CD4-positive, alpha-beta T cell (primary cell): ENCODE measurements at places on chromosomes 3 and 15.

DNA sequence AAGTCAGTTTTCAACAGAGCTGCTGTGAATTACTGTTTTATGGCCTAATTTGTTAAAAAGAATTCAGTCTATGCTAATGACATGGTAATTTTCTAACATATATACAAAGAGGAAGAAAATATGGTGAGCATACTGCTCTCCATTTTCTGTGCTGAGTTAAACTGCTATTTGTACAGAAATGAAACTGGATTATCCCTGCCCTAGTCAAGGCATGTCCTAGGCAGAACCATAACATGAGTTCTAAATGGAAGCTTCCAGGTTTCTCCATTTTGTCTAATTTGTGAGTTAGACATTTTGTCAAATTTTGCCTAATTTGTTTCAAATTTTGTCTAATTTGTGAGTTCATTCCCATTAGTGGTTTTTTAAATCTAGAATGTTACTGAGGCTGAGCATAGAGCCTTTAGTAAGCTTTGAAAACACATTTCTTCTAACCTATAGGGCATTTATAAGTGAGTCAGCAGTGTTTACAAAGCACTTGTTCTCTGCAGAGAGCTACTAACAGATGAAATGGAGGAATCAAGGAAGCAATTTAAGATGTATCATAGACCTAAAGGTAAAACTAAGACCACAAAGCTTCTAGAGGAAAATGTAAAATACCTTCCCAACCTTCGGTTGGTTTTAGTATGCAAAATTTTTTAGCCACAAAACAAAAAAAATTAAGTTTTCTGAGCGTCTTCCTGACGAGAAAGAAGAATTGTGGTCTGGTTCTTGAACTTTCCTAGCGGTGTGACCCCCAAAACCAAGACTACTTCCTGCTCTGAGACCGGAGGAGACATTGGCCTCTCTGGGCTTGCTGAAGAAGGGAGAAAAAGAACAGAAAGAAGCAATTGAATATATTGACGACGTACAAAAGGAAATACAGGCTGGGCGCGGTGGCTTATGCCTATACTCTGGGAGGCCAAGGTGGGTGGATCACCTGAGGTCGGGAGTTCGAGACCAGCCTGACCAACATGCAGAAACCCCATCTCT, 9.8 kb downstream of the P2RY14 start:
- no peak for DNase-seq

- DNase-seq = no peak
These were observed 142.2 kb downstream of the MEGF11 start for GRCh38 chr15:66111363-66111762.

GRCh38 chr3:42556089-42556632, 25.6 kb downstream of the SEC22C start:
- DNase-seq = peak; percentile 32

DNA sequence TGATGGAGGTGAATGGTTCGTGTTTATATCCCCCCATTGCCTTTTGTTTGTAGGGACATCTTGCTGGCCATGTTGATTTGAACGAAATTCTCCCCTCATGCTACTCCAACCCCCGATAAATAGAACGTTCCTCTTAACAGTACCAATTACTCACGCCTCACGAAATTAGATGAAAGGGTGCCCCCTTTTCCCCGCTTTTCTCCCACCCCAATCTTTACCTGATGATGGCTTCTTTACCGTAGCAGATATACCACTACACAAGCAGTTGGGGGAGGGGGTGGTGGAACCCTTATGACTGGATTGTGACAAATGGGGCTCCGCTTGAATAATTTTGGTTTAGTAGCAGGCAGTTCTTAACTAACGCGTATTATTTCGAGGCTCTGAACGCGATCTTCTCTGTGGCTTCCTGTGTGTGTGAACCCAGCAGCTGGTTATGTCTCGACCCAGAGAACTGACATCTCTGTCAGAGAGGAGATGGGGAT, 1.1 kb downstream of the PIAS1 start:
- DNase-seq = peak; percentile 38

GRCh38 chr3:14512281-14512941, 27.7 kb downstream of the GRIP2 start:
- DNase-seq = no peak

DNA sequence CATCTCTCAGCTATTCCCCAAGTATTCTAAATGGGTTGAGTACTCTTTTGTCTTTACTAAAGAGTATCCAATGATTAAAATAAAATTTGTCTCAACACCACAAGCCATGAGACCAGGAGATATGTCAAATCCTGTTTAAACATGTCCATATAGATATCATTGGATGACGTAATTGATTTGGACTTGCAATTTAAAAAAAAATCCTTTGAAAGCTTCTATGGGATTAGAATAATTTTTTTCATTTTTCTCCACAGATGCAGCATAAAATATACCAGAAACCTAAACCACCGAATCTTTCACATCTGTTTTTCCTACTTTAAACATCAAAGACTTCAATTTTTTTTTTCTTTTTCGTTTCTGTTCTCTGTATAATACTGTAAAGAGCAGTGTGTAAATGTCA, 1022.3 kb downstream of the EPHA3 start:
- no peak for DNase-seq

DNA sequence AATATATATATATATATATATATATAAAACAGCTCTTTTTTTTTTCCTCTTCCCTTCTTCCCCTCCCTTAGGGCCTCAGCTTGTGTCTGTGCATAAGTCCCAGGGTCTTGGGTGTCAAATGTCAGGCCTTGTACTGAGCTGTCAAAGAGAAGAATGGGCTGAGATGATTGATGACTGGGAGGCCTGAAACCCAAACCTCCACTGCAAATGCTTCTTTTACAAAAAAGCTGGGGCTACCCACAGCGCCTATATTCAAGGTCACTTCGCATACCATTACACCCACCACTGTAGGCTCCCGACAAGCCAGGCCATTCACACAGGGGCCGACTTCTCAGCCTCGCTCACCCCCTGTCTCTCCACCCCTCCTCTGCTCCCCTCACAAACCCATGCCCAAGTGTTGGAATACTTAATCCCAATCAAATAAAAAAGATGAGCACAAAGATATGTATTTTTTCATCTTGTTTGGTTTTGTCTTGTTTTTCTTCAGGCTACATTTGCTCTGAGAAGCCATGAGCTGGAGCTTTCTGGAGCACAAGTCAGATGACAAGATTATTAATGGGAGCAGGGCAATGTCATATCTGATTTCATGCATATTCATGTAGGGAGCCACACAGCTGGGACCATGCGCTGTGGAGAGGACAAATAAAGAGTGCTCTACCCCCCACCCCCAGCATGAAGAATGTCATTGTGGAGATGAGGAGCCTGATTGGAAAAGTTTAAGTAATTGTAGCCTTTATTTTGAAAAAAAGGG, 614.4 kb upstream of the NR2F2 start:
- DNase-seq = no peak

GRCh38 chr3:152328841-152329240, 60.1 kb downstream of the MBNL1 start:
- no peak for DNase-seq

DNA sequence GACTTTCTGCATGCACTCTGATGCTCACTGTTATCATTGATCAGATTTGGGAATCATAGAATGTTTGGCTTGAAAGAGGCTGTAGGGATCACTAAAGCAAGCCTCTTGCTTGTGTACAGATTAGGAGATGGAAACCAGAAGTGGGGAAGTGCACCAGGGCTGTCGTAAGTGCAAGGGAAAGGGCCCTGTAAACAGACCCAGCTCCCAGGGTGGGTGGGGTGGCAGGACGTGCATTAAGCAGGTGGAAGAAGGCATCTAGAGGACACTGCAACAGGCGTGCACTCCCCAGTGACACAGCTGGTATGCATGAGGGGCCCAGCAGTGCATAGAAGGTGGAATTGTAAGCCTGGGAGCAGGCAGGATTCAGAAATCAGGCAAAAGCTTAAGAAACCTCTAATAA, 58.0 kb upstream of the SLC7A14 start:
- DNase-seq = no peak

DNA sequence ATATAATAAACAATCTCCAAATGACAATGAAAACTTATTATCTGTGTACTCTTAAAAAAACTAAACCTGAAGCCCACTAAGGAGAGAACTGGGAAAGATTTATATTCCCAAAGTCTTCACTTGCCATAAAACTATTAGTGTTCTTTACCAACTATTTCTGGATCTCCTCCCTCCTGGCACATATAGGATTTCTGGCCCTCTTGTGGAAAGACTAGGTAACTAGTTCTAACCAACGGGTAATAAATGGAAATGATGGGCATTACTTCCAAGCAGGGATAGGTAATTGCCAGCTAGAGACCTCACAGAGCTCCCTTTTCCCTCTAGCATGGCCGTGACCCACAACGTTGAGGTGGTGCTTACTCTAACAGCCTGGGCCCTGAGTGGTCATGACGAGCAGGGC, 110.1 kb downstream of the DNAH12 start:
- DNase-seq = no peak

DNA sequence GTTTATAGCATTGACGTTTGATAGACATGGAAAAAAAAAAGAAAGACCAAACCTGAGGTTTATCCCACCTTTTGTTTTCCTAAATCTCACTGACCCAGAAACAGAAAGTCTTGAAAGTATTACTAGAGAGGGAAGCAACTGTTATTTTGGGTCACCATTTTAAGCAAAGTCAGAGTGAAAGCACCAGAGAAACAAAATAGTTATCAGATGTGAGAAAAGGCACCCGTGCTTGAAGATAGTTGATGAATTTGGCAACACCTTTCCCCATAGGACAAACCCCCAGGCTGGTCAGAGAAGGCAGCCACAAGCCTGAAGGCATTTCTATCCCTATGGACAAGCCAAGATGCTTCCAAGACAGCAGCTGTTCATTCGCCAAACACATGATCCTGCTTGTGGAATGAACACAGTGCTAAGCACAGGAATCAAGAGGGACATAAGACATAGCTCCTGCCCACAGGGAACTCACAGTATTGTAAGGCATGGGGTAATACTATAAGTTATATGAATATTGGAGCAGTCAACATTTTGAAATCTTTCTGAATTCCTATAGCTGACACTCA, 170.9 kb downstream of the ERC2 start:
- DNase-seq = no peak

GRCh38 chr3:17009826-17010225, 125.1 kb downstream of the PLCL2 start:
- no peak for DNase-seq

DNA sequence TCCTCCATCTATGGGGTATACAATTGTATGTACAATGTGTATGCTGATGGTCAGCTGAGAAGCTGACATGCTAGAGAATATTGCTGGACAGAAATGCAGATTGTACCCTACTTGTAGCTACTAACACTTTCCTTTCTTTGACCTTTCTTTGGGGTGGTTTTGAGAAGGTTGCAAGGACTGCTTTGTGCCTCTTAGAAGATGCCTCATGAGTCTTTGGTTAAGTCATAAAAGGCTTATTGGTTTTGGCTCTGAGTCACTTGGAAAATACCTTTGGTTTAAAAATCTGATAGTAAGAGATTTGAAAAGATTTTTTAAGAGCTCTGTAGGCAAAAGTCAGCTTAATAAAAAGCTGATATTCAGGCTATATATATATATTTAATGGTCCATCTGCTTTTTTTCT, 71.5 kb downstream of the ZMAT3 start:
- no peak for DNase-seq

- no peak for DNase-seq
These were observed 7.7 kb upstream of the DIPK2A start for GRCh38 chr3:143963946-143964345.

- no peak for DNase-seq
These were observed 13.8 kb downstream of the PTPN9 start for GRCh38 chr15:75565062-75565970.

- no peak for DNase-seq
These were observed 248.1 kb upstream of the TPRG1 start for GRCh38 chr3:188923671-188924070.

DNA sequence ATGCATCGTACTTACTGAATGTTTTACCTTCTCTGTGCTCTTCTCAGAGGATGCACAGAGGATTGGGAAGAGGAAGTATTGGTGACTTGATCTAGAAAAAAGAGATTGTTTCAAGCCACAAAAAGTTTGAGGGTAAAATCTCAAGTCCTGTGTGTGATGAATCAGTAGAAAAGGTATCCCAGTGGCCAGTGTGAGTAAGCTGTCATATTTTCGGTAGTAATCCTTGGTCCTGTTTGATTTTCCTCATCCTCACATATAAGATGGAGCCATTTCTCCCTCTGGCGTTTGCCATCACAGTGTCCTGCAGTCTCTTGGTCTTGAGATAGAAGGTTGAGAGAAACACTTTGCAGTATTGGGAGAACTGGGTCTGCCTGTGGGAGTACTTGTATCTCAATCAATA, 166.8 kb downstream of the LPP start:
- DNase-seq = no peak

DNA sequence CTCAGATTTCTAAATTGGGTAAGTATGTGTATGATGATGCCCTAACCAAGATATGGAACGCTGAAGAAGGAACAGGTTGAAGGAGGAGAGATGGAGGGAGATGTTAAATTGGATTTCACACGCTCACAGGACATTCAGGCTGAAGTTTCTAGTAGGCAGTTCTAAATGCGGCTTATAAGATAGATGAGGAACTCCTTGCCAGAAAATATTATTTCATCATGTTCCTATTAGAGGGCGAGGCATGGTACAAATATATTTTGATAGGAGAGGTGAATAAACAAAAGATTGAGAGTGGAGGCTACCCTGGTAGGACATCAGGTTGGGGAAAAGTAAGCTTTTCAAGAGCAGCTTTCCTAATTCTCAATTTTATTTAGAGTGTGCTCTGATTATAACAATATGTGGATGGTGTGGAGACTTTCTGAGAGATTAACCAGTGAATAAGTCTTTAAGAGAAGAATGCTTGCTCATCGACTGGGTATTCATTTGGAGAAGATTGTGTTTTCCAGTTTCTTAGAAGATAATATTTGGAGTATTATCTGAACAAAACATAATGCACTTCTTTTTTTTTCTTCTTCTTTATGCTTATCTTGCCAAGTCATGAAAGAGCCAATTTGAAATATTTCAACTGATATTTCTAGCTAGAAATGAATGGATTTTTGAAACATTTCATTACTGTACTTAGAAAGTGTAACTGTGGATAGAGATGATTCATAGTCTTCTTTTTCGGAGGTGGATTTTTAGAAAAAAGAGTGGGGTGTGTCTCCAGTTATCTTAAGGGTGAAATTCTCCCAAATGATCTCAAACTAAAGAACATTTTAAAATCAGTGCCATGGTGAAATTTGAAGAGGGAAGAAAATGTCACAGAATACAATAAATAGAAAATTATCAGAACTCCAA, 88.5 kb downstream of the B3GALNT1 start:
- DNase-seq = no peak

DNA sequence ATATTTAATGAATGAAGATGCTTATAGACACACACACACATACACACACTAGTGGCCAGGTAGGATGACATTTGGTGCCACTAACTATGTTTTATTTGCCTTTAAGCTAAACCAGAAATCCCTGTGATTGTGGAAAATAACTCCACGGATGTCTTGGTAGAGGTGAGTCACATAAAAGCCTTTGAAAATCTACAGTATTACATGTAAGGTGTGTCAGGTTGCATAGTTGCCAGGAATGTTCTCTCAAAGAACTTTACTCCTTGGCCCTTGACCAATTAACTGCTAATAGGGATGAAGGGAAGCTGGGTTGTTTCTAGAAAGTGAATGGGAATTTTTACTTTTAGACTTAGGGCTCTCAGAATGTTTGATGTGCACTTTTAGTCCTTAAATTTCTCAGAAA, 9.9 kb downstream of the ZBED2 start:
- no peak for DNase-seq

GRCh38 chr15:50256188-50257041, 9.1 kb downstream of the HDC start:
- DNase-seq = no peak

GRCh38 chr3:139136469-139137202, 91.9 kb upstream of the PRR23C start:
- no peak for DNase-seq
